Right ventricle myocardium inferior (tissue), 1 donor: ENCODE measurements at places on chromosomes 3 and 15. TPM values are rescaled to one million over a fixed set of nuclear protein-coding genes. Genes with fewer than 3 reads are reported as not detected.

ANKRD63 gene
- 0.92 TPM for total RNA-seq

SCN11A gene
- 0.08 TPM for total RNA-seq

CLEC3B gene
- total RNA-seq = 70.8 TPM

P2RY12 gene
- total RNA-seq = 1.4 TPM

ELL3 gene
- total RNA-seq = 1.5 TPM

NR2E3 gene
- not detected for total RNA-seq

DNA sequence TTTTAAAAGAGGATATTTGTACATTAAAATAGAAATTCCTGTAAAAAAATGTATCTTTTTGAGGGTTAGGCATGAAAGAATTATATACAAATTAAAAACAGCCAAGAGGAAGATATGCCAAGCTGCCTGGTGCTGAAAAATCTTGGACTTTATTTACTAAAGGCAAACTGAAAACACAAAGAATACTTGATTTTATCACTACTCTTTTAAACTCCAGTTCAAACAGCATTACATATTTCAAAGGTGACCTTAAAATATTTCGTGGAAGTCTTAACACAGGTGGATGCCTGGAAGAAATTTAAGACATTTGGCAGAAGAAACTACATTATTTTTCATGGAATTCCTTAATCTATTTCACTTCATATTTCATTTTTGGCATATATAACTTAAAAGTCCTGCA is 101.1 kb upstream of the SLC2A2 start:
- no peak for DNase-seq

- no peak for DNase-seq
These were observed 4.0 kb downstream of the BAHD1 start for GRCh38 chr15:40444736-40445135.

GRCh38 chr15:40096094-40096891 is 12.4 kb downstream of the BMF start:
- DNase-seq = no peak

DNA sequence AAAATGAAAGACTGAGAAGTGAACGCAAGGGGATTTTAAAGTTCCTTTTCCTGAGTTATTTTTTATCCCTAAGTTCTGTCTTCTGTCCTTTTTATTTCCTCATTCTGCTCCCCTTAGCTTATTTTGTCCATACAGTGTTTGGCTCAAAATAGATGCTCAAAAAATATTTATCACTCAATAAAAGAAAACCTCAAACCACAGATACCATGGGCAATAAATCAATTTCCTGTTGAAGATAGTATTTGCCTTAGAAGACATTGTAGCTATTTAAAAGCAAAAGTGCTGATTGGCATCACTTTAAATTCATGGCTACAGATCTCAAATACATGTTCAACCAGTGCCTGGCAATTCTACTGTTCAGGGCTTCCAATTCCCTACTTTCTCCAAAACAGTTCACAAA is 316.5 kb upstream of the ADAMTS9 start:
- no peak for DNase-seq
